ENCODE measurements at places on chromosomes 1 and 21. TPM values are rescaled to one million over a fixed set of nuclear protein-coding genes. Genes with fewer than 3 reads are reported as not detected.

DNA sequence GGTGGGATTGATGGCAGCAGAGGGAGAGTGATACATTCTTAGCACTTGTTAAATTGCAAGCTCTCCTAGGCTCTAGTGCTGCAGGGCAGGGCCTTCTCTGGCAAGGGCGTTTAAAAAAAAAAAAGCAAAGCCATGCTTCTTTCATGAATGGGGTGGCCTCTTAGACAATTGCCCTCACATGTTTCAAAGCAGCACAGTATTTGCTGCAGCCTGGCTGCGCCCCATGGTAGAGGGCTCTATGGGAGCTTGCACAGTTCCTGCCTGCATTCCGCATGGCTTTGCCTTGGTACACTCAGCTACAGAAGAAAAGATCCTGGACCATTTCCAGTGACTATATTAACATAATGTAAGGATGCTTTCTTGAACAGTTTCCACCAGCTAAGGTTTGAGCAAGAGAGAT lies 267.2 kb downstream of the ZNF648 start:
- no peak overlapping the region for H3K4me3 ChIP-seq
- H3K27me3 ChIP-seq = no peaks in the 10 kb centered on the region
- no peaks in the 10 kb centered on the region for H3K36me3 ChIP-seq
- no peak for DNase-seq
- no peak overlapping the region for H3K27ac ChIP-seq
- H3K4me1 ChIP-seq = no peaks in the 10 kb centered on the region

NLRP3 gene
- 1.4 TPM for total RNA-seq

DNA sequence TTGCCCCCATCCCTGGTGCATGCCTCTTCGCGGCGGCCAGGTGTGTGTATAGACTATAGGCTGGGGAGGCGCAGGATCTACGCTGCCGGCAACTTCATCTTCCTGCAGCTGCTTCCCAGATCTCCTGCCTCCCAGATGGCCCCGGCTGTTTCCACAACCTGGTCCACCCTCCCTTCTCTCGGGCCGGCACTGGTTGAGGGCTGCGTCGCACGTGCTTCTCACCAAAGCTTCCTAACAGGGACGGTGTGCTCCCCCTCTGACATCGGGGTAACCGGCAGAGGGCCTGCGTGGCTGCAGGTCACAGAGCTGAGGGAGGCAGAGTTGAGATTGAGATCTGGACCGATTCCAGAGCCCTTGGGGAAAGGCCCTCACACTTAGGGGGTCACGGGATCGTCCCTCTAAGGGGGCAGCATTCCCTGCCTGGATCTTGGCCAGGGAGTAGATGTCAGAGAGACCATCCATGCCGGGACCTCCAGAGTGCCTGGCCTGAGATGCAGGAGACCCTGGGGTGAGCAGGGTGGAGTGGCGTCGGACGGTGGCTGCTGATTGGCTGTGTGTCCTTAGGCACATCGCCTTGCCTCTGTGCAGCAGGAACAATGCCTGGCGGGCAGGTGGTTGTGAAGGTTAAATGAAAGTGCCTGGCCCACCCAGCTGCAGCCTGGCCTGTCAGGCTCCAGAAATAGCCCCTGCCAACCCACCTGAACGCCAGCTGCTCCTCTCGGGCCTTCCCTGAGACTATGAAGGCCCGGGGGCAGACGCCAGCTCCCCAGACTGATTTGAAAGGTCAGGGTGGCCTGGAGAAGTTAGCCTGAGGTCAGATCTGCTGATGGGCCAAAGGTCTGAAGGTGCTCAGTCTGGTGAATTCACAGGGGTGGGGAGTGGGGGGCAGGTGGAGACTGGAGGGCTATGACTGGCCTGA lies 6.1 kb upstream of the MASP2 start:
- H3K27ac ChIP-seq = no peak overlapping the region
- no peaks in the 10 kb centered on the region for H3K36me3 ChIP-seq
- H3K4me1 ChIP-seq = no peaks in the 10 kb centered on the region
- DNase-seq = no peak

PADI2 gene
- total RNA-seq = 2.8 TPM

- no peak overlapping the region for H3K27ac ChIP-seq
- H3K27me3 ChIP-seq = no peaks in the 10 kb centered on the region
- no peaks in the 10 kb centered on the region for H3K4me1 ChIP-seq
These were observed 249.4 kb downstream of the PLPP3 start for GRCh38 chr1:56329970-56330369.

DNA sequence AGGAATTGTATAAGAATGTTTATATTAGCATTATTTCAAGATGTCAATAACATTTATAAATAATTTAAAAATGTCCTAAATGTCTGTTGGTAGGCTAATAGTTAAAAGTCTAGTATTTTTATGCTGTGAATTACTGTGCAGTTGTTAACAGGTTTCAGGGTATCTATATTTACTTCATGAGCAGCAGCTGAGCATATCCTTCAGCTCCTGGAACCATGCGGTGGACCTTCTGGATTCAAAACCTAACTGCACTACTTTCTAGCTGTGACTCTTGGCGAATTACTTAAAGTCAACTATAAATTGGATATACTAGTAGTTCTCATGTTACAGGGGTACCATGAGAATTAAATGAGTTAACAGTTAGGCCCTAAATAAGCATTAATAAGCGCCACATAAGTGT lies 3.7 kb downstream of the CEP350 start:
- H3K27ac ChIP-seq = no peak overlapping the region
- H3K36me3 ChIP-seq = no peaks in the 10 kb centered on the region
- DNase-seq = no peak
- no peak overlapping the region for H3K4me3 ChIP-seq

A3GALT2 gene
- 0.58 TPM for total RNA-seq

DNA sequence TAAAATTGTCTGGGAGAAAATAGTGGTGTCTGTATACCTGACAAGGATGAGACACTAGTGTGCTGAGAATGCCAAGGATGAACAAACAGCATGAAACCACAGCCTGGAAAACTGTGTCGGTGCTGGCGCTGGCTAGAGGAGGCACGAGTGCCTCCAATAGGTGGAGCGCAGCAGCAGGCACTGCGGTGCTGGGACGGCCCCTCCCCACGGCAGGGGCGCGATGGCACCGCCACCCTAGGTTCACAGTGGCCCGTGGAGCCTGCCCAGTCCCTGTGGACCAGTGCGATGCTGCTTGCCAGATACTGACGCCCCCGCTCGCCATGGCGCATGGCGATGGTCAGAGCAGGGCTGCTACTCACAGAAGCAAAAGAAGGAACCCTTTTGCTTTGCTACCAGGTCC lies 6.8 kb downstream of the CFAP410 start:
- no peaks in the 10 kb centered on the region for H3K27me3 ChIP-seq
- DNase-seq = no peak
- H3K36me3 ChIP-seq = no peaks in the 10 kb centered on the region

GRCh38 chr1:109641078-109641740 lies 14.7 kb upstream of the GSTM4 start:
- H3K27ac ChIP-seq = no peak overlapping the region
- H3K4me3 ChIP-seq = no peak overlapping the region
- DNase-seq = no peak
- H3K27me3 ChIP-seq = no peaks in the 10 kb centered on the region
- no peaks in the 10 kb centered on the region for H3K36me3 ChIP-seq
- peaks cover 2% of the 10 kb centered on the region for H3K4me1 ChIP-seq

GRCh38 chr21:35057428-35057827 lies 8.3 kb upstream of the RUNX1 start:
- H3K4me3 ChIP-seq = no peak overlapping the region
- no peak overlapping the region for H3K27ac ChIP-seq
- H3K27me3 ChIP-seq = no peaks in the 10 kb centered on the region
- no peaks in the 10 kb centered on the region for H3K4me1 ChIP-seq

Data from uterus (tissue), 4 donors.